ENCODE measurements at places on chromosomes 13 and 19.

DNA sequence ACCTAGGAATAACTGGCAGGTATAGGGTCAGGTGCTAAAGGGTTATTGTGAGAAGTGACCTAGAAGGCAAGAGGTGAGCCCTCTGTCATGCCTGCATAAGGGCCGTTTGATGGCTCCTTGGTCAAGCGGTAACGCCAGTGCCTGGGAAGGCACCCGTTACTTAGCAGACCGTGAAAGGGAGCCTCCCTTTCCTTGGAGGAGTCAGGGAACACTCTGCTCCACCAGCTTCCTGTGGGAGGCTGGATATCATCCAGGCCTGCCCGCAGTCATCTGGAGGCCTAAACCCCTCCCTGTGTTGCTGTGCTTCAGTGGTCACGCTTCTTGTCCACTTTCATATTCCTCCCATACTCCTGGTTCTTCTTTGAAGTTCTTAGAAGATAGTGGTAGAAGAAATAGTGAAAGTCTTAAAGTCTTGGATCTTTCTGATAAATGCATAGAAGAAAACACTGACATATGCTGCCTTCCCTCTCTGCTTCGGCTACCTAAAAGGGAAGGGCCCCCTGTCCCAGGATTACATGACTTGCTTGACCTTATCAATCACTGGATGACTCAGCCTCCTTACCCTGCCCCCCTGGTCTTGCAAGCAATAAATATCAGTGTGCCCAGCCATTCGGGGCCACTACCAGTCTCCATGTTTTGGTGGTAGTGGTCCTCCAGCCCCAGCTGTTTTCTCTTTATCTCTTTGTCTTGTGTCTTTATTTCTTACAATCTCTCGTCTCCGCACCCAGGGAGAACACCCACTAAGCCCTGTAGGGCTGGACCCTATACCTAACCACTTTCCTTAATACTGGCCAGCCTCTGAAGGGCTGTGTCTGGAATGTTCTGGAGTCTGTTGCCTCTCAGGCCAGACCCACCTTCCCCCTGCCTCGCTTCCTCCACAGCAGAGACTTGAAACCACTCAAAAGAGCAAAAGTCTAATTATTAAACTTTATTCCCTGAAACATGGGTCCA, 16.1 kb upstream of the ABCC4 start:
- no peak for DNase-seq

DNA sequence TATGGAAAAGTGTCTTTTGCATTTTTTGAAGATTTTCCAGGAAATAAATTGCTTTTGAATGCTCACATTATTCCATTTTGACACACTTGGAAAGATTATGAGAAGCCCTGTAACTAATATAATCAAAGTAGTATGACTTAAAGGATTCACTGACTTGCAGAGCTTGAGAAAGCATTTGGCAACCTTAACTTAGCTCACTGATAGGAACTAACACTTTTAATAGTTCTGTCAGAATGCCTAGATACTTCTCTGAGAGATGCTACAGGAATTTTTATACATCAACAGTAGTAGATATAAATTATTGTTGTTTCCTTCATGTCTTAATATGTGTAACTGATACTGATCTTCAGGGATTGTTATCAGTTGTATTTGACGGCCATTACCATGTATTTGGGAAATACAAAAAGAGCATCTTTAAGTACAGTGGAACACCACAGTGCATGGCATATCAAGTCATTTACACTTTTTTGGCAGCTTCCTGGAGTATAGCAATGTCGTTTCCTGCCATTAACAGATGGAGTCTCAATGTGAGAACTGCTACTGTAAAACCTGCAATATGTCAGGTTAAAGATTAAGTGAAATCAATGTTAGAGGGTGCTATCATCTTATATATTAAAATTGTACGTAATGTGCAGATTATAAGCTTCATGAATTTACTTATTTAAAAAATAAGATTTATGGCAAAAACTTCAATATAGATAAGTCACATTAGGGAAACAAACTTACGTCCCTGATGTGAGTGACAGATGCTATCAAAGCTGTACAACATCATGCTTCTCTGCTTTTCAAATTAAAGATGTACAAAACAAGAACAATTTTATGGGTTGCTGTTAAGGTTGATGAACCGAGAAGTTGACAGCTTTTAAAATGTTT, 1159.8 kb upstream of the MIR17HG start:
- peak; percentile 48 for DNase-seq

GRCh38 chr13:35857769-35858168, 273.4 kb downstream of the DCLK1 start:
- no peak for DNase-seq

DNA sequence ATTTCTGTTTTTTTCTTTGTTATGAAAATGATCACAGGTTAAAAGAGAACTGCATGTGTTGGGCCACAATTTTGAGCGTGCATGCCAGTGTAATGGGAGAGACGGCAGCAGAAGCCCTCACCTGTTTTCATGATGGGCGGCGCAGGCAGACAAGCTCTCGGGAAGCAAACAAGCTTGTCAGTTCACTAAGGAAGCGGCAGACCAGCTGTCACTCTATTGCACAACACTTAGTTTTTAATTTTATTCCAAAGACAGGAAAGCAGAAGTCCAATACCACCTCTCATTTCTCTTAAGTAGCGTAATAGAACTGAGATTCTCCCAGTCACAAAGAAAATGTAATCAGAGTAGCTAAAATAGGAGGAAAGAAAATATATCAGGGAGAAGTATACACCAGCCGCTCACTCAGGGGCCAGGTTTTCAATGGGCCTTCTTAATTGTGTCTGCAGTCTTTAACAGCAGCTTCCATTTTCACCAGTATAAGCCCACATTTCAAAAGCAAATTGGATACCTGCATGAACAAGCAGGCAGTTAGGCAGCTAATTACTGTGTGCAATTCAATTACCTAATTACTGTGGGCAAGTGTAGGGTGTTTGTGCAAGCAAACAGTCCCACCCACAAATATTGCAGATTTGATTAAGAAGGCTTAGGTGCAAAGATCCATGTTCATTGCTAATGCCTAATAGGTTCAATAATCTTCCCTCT, 711.4 kb downstream of the DIAPH3 start:
- DNase-seq: no peak

DNA sequence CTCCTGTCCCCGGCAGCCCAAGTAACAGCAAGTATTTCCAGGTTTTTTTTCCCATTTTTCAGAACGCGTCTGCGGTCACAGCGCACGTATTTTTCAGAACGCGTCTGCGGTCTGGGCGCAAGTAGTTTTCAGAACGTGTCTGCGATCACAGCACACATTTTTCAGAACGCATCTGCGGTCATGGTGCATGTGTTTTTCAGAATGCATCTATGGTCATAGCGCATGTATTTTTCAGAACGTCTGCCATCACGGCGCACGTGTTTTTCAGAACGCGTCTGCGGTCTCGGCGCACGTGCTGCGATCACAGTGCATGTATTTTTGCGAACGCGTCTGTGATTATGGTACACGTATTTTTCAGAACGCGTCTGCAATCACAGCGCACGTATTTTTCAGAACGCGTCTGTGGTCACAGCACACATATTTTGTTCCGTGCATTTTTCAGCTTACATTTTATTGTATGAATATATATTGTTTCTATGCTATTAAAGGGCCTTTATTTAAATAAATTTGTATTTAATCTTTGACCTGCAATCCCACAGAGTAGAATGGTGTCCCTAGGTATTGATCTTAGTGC, 19.7 kb downstream of the ATP4B start:
- DNase-seq: peak; percentile 56

- no peak for DNase-seq
These were observed 13.0 kb upstream of the USP29 start for GRCh38 chr19:57106722-57107235.

DNA sequence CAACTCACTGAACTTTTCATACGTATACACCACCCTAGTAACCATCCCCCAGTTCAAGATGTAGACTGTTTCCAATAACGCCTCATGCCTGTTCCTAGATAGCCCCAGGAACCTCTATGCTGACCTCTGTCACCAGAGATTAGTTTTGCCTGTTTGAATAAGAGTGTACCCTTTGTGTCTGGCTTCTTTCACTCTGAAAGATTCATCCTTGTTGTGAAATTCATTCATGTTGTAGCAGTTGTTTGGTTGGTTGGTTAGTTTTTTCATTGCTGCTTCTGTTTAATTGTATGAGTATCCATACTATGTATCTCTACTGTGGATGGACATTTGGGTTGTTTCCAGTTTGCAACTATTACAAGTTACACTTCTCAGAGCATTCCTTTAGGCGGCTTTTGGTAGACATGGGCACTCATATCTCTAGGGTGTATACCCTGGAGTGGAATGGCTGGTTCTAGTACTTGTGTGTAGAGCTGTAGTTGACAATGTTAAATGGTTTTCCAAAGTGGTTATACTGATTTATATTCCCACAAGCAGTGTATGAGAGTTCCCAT, 1.6 kb downstream of the RNASEH2B start:
- peak; percentile 86 for DNase-seq

DNA sequence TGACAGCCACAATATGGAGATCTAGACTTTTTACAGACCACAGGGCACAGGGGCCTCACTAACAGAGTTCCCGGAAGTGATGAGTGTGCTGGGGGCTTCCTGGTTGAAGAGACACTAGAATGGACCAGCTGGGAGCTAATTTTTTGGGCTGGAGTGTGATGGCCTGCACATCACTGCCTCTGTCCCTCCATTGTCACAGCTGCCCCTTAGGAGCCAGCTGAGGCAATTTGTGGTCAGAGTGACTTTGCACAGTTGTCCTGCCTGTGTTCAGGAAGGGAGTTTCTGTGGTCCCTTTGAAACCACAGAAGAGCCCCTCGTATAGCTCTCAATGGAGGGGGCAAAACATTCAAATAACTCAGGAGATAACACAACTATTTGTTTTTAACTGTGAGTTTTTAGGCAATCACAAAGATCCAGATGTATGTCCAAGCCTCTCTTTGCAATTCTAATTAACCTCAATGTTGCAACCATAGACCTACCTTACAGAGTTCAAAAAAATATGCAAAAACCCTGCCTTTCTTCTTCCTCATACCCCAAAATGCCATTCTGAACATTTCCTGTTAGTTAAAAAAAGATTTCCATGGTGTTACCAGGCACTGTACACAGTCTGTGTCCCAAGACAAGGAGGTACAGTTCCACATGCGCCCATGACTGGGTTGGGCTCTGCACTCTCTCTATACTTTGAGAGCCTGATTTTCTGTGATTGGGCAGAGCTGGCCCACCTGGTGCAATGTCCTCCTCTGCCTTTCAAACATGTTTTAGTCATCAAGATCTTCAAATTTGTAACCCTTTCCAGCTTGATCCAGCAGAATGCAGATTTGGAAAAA, 2.4 kb downstream of the ALOX5AP start:
- peak; percentile 14 for DNase-seq

- peak; percentile 77 for DNase-seq
These were observed 34.4 kb downstream of the STARD13 start for GRCh38 chr13:33251131-33251661.

DNA sequence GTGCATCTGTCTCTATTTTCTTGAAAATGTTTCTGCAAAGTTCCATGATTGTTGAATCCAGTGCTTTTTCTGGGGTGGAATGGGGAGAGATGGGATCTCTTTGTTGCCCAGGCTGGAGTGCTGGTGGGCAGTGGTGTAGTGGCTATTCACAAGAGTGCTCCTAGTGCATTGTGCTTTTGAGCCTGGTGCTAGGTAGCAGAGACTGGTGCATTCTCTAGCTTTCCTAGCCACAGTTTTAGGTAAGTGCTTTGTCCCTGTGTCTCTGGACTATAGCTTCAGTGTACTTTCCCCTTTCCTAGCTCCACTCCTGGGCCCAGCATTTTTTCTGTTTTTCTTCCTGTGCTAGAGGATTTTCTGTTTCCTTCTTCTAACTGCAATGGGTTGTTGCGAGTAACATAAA, 825.6 kb downstream of the SLITRK6 start:
- DNase-seq: no peak

GRCh38 chr13:113875837-113876281, 12.0 kb upstream of the GAS6 start:
- no peak for DNase-seq

DNA sequence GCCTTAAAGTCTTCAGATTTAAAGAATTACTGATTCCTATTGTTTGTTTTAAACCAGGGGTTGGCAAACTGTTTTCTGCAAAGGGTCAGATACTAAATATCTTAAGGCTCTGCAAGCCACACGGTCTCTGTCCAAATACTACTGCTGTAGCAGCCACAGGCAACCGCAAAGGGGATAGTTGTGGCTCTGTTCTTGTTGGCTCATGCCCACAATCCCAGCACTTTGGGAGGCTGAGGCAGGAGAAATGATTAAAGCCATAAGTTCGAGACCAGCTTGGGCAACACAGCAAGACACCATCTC, 22.4 kb downstream of the RANBP3 start:
- peak; percentile 81 for DNase-seq

GRCh38 chr13:46087481-46087880, 17.4 kb downstream of the CPB2 start:
- DNase-seq: no peak

DNA sequence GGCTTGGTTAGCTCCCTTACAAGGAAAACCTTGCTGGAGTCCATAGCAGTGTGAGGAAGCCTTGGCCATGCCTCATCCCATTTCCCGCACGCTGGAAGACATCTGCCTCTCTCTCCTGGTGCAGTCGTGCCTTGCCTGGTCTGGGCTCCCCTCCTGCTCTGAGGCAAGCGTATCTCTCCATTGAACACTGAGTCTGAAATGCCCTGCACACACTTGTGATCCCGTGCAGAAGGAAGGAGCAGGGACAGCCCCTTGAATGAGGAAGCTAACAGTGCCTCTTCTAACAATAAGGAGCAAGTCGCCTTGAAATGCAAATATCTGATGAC, 407 bp upstream of the ZNF440 start:
- DNase-seq: peak; percentile 74

GRCh38 chr19:54429176-54429495, 13.9 kb downstream of the TTYH1 start:
- peak; percentile 87 for DNase-seq

- no peak for DNase-seq
These were observed 495.4 kb downstream of the TBC1D4 start for GRCh38 chr13:74986609-74987008.

DNA sequence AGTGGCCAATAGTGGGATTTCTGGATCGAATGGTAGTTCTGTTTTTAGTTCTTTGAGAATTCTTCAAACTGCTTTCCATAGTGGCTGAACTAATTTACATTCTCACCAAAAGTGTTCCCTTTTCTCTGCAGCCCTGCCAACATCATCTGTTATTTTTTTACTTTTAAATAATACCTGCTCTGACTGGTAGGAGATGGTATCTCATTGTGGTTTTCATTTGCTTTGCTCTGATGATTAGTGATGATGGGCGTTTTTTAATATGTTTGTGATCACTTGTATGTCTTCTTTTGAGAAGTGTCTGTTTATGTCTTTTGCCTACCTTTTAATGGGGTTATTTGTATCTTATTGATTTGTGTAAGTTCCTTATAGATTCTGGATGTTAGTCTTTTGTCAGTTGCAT, 48.0 kb downstream of the RNASEH2B start:
- no peak for DNase-seq

DNA sequence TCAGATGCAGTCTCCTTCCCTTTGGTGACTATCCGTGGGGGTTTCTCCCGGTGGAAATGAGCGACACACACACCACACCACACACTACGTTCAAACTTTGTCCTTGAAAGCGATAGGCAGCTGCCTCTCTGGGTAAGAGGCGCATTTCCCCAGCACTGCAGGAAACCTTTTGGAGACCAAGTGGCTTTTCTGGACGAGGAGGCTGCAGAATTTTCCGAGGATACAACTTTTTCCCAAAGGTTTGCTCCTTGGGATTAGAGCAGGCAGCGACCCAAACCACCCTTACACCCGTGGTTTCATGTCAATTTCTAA, 38.2 kb upstream of the FLT1 start:
- DNase-seq: no peak
